Epithelial cell of alveolus of lung (primary cell): ENCODE measurements at places on chromosomes 7 and 10. TPM values are rescaled to one million over a fixed set of nuclear protein-coding genes. Genes with fewer than 3 reads are reported as not detected.

NXPH1 gene
- total RNA-seq: not detected in 2 replicates

CTAGE4 gene
- 0.72 TPM in 1 of 2 replicates, not detected in the other for total RNA-seq

CCL24 gene
- not detected in 2 replicates for total RNA-seq

COL13A1 gene
- total RNA-seq: 3.7 and 22.6 TPM in 2 replicates

AKR1C8 gene
- not detected in 2 replicates for total RNA-seq

TMEM139 gene
- 0.39 TPM in 1 of 2 replicates, not detected in the other for total RNA-seq
